ENCODE measurements at places on chromosomes 5 and 9. TPM values are rescaled to one million over a fixed set of nuclear protein-coding genes. Genes with fewer than 3 reads are reported as not detected.

DNA sequence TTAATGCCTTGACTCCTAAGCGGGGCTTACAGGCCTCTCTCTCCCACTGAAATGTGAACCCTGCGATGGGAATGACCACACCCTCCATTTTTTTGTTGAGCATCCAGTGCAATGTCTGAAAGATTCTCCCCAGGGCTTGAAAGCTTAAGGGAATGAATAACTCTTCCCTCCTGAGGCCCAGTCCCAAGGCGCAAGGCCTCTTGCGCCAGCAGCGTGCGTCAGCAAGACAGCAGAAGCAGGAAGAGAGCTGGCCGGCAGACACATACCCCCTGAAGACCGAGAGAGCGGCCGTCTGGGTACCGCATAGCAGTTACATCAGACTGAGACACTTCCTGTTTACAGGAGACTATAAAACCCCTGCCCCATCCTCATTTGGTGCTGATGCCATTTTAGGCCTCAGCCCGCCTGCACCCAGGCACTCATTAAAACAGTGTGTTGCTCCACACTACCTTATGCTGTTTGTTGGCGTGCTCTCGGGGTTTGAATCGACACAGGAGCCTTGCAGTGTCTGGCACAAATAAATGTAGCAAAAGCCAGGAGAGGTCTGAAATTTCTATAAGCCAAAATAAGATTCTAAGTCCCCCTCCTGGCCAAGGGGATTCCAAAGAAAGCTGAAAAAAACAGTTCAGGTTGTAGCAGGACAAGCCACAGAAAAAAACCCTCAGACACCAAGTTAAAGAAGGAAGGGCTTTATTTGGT is 62.3 kb downstream of the GDNF start:
- H3K27me3 ChIP-seq = no peaks in the 10 kb centered on the region
- H3K4me3 ChIP-seq = no peak overlapping the region
- H3K4me1 ChIP-seq = no peaks in the 10 kb centered on the region

- no peaks in the 10 kb centered on the region for H3K27me3 ChIP-seq
- H3K27ac ChIP-seq = no peak overlapping the region
- H3K4me3 ChIP-seq = no peak overlapping the region
- peaks cover 11% of the 10 kb centered on the region for H3K4me1 ChIP-seq
- no peak for DNase-seq
Measured at GRCh38 chr5:75331095-75332090, 5.6 kb upstream of the HMGCR start.

DNA sequence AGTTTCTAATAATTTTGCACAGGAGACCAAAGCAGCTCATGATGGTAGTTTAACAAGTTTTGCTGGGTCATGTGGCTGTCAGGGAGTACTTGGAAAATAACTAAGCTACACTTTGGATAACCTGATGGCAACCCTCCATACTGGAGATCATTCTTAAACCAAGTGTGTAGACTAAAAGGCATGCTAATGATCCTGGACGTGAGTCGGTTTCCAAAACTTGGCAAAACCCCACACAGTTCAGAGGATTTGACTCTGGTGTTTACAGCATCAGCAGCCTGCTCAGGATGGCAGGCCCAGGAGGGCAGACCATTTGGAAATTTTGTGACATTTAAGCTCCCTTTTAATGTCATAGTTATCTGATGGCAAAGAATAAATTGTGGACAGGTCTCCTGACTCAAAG is 196.5 kb upstream of the EFNA5 start:
- no peaks in the 10 kb centered on the region for H3K36me3 ChIP-seq
- no peaks in the 10 kb centered on the region for H3K4me1 ChIP-seq
- no peaks in the 10 kb centered on the region for H3K27me3 ChIP-seq
- no peak overlapping the region for H3K4me3 ChIP-seq
- no peak for DNase-seq
- no peak overlapping the region for H3K27ac ChIP-seq

GRCh38 chr5:179239256-179240135 is 105.8 kb downstream of the ADAMTS2 start:
- no peaks in the 10 kb centered on the region for H3K27me3 ChIP-seq
- no peak for DNase-seq

- no peaks in the 10 kb centered on the region for H3K36me3 ChIP-seq
- no peak overlapping the region for H3K27ac ChIP-seq
- no peak overlapping the region for H3K4me3 ChIP-seq
- H3K4me1 ChIP-seq = peaks cover 25% of the 10 kb centered on the region
- peaks cover 22% of the 10 kb centered on the region for H3K27me3 ChIP-seq
Measured at GRCh38 chr5:51380603-51381207, 2.5 kb upstream of the ISL1 start.

DNA sequence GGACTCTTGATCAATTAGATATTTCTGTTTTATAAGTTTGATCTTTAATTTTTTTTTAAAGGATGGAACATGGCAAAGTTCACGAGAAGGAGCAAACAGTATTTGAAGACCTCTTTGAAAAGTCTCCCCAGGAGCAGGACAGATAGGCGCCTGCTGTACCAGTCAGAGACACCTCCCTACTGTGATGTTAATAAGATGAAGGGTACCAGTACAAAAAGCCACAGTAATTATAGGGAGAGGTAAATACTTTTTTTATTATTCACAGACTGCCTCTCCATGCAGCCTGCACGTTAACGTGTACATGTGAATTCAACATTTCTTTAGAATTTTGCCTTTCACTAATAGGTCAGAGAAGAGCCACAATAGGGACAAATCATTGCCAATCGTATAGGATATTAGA is 146.5 kb upstream of the CDH6 start:
- H3K27me3 ChIP-seq = no peaks in the 10 kb centered on the region
- peaks cover 2% of the 10 kb centered on the region for H3K4me1 ChIP-seq
- no peak for DNase-seq
- no peaks in the 10 kb centered on the region for H3K36me3 ChIP-seq

GRCh38 chr5:18507114-18507513 is 872.9 kb downstream of the TAF11L14 start:
- no peak overlapping the region for H3K27ac ChIP-seq
- no peaks in the 10 kb centered on the region for H3K4me1 ChIP-seq
- H3K4me3 ChIP-seq = no peak overlapping the region
- no peaks in the 10 kb centered on the region for H3K36me3 ChIP-seq
- DNase-seq = no peak
- no peaks in the 10 kb centered on the region for H3K27me3 ChIP-seq

DNA sequence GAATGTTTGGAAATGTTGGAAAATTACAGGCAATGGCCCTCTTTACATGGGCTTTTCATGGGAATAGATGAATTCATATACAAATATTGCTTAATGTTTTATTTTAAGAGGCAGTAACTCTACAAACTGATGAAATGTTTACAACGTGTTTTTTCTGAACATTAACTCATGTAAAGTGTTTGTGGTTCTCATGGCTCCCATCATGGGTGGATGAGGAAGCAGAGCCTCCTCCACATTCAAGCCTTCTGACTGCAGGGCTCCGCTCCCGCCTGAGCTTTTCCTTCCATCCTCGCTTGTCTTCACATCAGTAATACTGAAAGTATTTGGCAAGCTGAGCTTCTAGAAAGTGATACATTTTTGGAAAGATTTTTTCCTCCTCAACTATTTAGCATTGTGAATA is 204.2 kb downstream of the ARHGAP26 start:
- H3K4me3 ChIP-seq = no peak overlapping the region
- no peaks in the 10 kb centered on the region for H3K27me3 ChIP-seq
- no peaks in the 10 kb centered on the region for H3K36me3 ChIP-seq

DNA sequence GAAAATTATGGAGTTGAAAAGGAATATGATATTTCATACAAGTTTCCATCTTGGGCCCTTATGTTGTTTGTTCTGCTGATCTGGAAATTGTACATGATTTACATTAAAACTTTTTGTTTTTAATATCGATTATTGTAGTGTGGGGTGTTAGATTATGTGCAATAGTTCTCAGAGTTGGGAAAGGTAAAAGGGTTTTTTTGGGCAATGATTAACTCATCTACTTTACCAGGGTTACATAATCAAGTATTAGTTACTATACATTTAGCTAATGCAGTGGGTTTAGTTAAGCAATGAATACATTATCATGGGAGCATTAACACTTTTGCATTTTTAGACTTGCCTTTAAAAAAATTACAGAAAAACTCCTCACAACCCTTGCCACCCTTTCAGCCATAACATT is 134.0 kb downstream of the ZSWIM6 start:
- DNase-seq = no peak
- H3K36me3 ChIP-seq = no peaks in the 10 kb centered on the region
- peaks cover 31% of the 10 kb centered on the region for H3K4me1 ChIP-seq
- H3K27ac ChIP-seq = no peak overlapping the region
- no peak overlapping the region for H3K4me3 ChIP-seq
- no peaks in the 10 kb centered on the region for H3K27me3 ChIP-seq

- H3K4me1 ChIP-seq = peaks cover 3% of the 10 kb centered on the region
- H3K27ac ChIP-seq = no peak overlapping the region
- H3K4me3 ChIP-seq = no peak overlapping the region
- no peak for DNase-seq
- no peaks in the 10 kb centered on the region for H3K36me3 ChIP-seq
- no peaks in the 10 kb centered on the region for H3K27me3 ChIP-seq
Measured at GRCh38 chr9:92745881-92746280, 18.8 kb downstream of the BICD2 start.

GRCh38 chr5:157961176-157961575 is 102.2 kb upstream of the CLINT1 start:
- no peaks in the 10 kb centered on the region for H3K36me3 ChIP-seq
- no peaks in the 10 kb centered on the region for H3K27me3 ChIP-seq
- DNase-seq = no peak
- no peaks in the 10 kb centered on the region for H3K4me1 ChIP-seq
- no peak overlapping the region for H3K4me3 ChIP-seq
- H3K27ac ChIP-seq = no peak overlapping the region

DNA sequence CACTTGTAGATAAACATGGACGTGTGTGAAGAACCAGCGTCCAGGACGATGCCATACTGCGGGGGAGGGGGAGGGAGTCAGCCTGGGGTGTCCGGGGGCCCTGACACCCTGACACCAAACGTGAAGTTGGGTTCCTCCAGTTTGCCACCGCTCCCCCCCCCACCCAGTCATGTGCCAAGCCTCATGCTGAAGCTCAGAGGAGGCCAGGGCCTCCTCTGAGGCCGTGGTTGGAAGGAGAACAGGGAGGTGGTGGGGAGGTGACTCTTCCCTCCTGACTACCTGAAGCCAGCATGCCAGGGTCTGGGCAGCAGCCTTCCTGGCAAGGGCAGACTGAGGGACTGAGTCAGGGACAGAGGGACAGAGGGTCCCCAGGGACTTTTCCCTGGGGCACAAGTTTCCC is 1.6 kb downstream of the ENTPD2 start:
- no peak overlapping the region for H3K27ac ChIP-seq
- H3K27me3 ChIP-seq = peaks cover 9% of the 10 kb centered on the region
- peaks cover 29% of the 10 kb centered on the region for H3K4me1 ChIP-seq
- no peak overlapping the region for H3K4me3 ChIP-seq

GRCh38 chr9:14119694-14120514 is 194.0 kb downstream of the NFIB start:
- no peaks in the 10 kb centered on the region for H3K27me3 ChIP-seq
- no peaks in the 10 kb centered on the region for H3K4me1 ChIP-seq
- DNase-seq = no peak
- no peak overlapping the region for H3K4me3 ChIP-seq
- H3K36me3 ChIP-seq = peaks cover 26% of the 10 kb centered on the region

DNA sequence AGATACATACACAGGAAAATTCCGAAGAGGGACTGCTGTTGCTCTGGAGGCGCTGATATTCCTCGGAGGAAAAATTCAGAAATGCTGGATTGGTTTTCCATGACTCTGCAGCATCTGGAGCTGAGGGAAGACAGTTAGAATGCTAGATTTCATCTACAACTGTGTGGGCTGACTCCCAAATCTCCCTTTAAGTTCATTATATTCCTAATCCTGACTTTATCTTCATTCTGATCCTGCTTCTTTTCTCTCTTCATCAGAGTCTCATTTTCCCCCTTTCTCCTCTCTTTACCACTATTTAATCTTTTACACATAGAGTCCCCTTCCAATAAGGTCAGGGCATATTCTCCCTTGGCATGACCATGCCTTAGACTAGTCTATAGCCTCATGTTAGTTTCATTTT is at the start of gene OR1N1:
Gene OR1N1 (minus strand): TSS at position 101 of the 400 bp plus-strand sequence. CDS start 0 bp downstream, at position 101.
- H3K27ac ChIP-seq = no peak within 1 kb of the TSS
- H3K4me3 ChIP-seq = no peak within 1 kb of the TSS
- DNase-seq = no peak
- no peaks in the 10 kb centered on the region for H3K36me3 ChIP-seq
- no peaks in the 10 kb centered on the region for H3K27me3 ChIP-seq

- H3K4me3 ChIP-seq = no peak overlapping the region
- H3K4me1 ChIP-seq = peaks cover 2% of the 10 kb centered on the region
- H3K27ac ChIP-seq = no peak overlapping the region
- no peaks in the 10 kb centered on the region for H3K36me3 ChIP-seq
Measured at GRCh38 chr9:88425538-88425950, 37.3 kb downstream of the SPIN1 start.

DNA sequence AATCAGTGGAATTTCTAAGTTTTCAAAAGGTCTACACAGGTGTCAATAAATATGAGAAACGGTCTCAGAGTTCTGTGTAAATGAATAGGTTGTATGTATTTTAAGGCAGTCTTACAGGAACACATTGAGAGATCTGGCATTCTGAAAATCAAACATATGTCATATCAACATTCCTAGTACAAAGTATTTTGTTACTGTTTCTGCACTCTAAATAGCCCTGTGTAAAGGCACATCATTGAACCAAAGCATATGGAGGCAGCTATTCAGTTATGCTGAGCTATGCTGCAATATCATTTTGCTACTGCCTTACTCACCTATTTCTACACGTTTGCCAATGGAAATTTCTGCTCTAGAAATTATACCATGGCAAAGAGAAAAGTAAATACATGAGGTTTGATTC is 379.1 kb downstream of the KIAA0825 start:
- no peaks in the 10 kb centered on the region for H3K27me3 ChIP-seq
- no peak overlapping the region for H3K4me3 ChIP-seq
- no peak overlapping the region for H3K27ac ChIP-seq
- H3K4me1 ChIP-seq = peaks cover 18% of the 10 kb centered on the region

DNA sequence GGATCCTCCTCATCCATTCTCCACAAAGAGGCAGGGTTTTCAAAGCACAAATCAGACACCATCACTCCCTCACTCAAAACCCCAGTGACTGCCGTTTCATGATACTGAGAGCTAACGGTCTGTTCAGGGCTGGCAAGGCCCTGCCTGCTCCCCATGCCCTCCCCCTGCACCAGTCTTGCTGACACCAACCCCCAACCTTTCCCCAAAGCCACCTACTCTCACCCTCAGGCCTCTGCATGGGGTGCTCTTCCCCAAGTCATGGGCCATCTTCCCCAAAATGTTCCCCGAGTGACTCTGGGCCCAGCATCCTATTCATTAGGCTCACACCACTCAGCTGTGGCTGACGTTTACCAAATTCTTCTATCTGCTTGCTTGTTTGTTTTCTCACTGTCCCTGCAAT is 21.7 kb upstream of the OLFM1 start:
- peaks cover 4% of the 10 kb centered on the region for H3K27me3 ChIP-seq
- H3K4me1 ChIP-seq = no peaks in the 10 kb centered on the region
- no peak for DNase-seq

- H3K27ac ChIP-seq = no peak overlapping the region
- DNase-seq = no peak
- H3K4me3 ChIP-seq = no peak overlapping the region
- H3K4me1 ChIP-seq = peaks cover 18% of the 10 kb centered on the region
- no peaks in the 10 kb centered on the region for H3K27me3 ChIP-seq
Measured at GRCh38 chr5:135395451-135395850, 3.6 kb downstream of the MACROH2A1 start.

GRCh38 chr5:113259034-113259433 is 175.8 kb downstream of the TSSK1B start:
- DNase-seq = no peak
- H3K4me3 ChIP-seq = no peak overlapping the region
- H3K4me1 ChIP-seq = peaks cover 31% of the 10 kb centered on the region
- H3K27ac ChIP-seq = no peak overlapping the region

- H3K27ac ChIP-seq = no peak overlapping the region
- no peak overlapping the region for H3K4me3 ChIP-seq
- DNase-seq = no peak
Measured at GRCh38 chr5:138989720-138990119, 114.6 kb upstream of the LRRTM2 start.

Gene PCDHB2
- polyA plus RNA-seq = 0.05 TPM

Gene CER1
- polyA plus RNA-seq = not detected

Gene GARIN3
- not detected for polyA plus RNA-seq

Gene FRRS1L
- polyA plus RNA-seq = not detected

Data from liver (tissue), 10 donors.